ENCODE measurements at places on chromosomes 16 and 17.
A peak's percentile ranks its signal among the peaks of the same experiment; 100 is the strongest.

- DNase-seq: no peak
Observed at GRCh38 chr17:35788477-35789368, 6.7 kb downstream of the MMP28 start.

- no peak for DNase-seq
Observed at GRCh38 chr17:45702666-45703266, 81.4 kb upstream of the CRHR1 start.

GRCh38 chr17:80455784-80456183, 20.6 kb downstream of the NPTX1 start:
- DNase-seq: peak; percentile 3

DNA sequence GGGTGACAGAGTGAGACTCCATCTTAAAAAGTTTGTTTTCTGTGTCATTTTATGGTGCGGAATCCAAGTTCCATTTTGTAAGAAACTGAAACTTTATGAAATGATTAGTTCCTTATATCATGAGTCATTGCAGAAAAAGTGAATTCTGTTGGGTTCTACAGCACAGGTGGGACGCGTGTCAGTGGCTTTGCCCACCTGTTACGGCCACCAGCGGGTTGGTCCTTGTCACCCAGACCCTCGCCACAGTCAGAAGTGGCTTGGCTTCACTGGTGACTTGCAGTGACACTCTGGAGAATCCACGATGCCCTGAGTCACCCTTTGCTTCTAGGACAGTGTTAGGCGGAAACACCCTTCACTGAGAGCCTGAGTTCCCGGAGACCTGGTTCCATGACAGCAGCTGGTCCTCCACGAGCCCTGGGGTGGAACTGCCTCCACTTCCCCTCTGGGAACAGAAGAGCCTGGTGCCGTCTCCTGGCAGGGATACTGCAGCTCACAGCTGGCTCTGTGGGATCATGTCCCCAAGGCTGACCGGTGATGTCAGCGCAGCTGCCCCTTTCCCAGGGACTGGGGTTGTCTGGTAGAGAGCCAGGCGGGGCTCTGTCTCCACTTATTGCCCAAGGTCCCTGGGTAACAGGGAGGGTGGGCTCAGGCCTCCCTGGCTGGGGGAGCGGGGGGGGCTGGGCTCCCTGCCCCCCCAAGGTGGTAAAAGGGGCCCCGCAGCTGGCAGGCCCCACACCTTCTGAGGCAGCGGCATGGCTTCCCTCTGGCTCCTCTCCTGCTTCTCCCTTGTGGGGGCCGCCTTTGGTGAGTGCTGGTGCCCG, at the start of gene CTRB1:
Gene CTRB1 (plus strand): TSS at position 733 of the 821 bp plus-strand sequence. CDS start 20 bp downstream, at position 753.
- no peak for DNase-seq

DNA sequence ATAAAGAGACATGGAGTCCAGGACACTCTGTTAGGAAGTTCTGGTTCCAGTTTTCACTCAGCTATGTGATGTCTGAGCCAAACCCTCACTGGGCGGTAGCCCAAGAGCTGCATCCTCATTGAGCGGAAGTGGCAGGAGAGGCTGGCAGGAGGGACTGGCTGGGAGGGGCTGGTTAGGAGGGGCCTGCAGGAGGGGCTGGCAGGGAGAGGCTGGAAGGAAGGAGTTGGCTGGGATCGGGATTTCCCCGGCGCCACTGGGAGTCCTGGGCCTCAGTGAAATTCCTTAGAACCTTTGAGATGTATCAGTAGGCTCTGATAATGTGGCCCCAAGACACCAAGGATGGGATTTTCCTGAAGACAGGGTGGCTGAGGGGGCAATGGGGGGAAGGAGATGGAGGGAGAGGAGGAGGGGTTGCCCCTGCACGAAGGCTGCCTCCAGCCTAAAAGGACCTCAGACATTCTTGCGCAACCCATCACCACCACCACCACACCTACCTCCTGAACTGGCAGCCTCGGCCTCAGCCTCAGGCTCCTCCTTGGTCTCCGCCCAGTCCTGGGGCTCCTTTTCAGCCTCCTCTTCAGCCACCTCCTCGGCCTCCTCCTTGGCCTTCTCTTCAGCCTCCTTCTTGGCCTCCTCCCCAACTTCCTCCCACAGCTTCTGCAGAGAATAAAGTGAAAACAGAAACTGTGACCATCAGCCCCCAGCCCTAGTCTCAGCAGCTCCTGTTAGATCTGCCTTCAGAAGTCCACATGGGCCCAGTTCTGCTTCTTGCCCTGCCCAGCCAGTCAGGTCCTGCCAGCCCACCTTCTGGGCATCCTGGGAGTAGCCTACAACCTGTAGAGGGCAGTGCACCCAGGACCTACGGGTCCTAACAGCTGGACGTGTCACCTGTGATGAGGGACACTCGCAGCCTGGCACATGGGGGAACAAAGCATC, 31.7 kb downstream of the CNGB1 start:
- DNase-seq: no peak

DNA sequence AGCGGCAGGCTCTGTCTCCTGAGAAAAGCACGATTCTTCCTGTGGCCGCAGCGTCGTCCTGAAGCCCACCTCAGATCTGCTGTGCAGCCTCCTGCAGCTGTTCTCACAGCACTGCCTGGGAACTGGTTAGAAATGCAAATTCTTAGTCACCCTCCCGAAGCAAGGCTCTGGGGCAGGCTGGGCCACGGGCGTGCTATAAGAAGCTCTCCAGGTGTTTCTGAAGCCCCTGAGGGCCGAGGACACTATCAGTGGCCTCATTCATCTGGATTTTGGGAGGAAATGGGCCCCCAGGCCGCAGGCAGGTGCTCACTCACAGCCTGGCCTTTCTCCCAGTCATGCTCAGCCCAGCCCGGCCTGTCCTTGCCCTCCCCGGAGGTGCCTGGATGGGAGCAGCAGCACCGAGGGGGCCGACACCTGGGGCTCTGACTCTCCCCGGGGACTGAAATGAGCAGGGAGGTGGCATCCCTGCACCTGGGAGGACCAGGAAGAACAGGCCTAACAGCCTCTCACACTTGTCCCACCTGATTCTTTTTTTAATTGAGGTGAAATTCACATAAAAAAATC, 10.4 kb upstream of the NLRC3 start:
- DNase-seq: no peak

- peak; percentile 30 for DNase-seq
Observed at GRCh38 chr16:67170168-67170948, at the start of gene NOL3. Gene NOL3, plus strand, starts transcription at chr16:67170538.

DNA sequence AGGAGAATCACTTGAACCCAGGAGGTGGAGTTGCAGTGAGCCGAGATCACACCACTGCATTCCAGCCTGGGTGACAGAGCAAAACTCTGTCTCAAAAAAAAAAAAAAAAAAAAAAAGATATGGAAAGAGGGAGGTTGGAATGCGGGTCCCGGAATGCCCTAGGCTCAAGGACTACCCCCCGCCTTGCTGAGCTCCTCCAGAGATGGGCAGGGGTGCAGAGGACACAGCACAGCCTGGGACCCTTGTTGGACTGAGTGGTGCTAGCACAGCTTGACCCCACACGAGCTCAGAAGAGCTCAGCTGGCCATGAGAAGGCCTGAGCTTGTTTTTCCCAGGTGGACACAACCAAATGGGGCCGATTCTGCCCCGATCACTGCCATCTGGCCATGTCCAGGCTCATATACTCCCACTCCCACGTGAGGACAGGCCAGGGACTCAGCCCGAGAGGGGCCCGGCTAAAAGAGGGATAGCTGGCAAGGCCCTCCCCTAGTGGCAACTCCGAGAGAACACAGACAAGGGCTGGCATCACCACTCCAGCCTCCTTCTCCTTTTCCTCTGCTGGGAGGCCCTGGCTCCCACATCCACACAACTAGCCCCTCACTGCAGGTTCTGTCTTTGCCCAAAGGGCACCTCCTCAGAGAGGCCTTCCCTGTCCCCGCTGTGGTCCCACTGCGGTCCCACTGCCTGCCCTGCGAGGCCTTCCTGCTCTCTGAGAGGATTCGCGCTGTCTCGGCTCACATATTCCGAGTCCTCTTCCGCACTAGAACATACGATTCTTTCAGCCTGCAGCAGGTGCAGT, 11.0 kb downstream of the SGCA start:
- DNase-seq: no peak

DNA sequence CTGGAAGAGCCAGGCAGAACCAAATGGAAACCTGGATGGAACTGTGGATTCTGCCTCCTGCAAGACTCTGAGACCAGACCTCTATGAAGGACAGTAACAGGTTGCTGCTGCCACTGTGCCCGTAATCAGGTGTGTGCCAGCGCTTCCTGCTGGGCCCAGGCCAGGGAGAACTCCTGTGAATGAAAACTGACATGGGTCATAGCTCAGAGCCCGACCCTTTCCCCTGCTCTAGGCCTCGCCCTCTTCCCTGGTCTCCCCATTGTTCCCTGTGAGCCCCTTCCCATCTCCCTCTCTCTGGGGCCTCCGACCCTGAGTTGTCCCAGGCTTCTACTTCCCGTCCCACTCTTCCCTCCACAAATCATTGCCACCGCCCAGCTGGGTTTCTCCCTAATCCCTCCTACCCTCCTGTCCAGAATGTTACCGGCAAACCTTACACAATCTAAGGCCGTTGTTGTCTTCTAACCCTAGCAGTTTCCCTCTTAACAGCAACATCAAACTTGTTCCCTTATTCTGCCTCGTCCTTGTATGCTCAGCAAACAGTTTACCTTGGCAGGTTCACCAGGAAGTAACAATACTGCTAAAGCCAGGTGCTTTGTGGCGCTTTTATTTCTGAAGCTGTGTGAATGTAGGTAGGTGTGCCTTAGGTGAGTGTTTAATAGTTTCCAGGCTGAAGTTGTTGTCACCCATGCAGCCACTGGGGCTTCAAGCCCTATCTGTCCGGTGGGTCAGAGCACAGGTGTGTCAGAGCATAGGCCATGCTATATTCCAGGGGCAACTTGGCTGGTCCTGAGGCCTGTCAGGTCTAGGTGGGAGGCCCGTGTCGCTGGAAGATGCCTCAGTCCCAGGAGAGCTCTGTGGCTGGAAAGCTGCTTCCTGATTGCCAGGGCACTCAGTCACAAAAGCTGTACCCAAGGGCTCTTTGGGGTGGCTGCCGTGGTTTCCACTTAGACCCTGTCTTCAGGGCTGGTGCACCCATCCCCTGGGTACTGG, 32.0 kb downstream of the SMPD3 start:
- DNase-seq: no peak

GRCh38 chr17:35736236-35736635, 4.8 kb downstream of the RASL10B start:
- no peak for DNase-seq

GRCh38 chr17:40524243-40524965, 23.0 kb upstream of the TNS4 start:
- no peak for DNase-seq

DNA sequence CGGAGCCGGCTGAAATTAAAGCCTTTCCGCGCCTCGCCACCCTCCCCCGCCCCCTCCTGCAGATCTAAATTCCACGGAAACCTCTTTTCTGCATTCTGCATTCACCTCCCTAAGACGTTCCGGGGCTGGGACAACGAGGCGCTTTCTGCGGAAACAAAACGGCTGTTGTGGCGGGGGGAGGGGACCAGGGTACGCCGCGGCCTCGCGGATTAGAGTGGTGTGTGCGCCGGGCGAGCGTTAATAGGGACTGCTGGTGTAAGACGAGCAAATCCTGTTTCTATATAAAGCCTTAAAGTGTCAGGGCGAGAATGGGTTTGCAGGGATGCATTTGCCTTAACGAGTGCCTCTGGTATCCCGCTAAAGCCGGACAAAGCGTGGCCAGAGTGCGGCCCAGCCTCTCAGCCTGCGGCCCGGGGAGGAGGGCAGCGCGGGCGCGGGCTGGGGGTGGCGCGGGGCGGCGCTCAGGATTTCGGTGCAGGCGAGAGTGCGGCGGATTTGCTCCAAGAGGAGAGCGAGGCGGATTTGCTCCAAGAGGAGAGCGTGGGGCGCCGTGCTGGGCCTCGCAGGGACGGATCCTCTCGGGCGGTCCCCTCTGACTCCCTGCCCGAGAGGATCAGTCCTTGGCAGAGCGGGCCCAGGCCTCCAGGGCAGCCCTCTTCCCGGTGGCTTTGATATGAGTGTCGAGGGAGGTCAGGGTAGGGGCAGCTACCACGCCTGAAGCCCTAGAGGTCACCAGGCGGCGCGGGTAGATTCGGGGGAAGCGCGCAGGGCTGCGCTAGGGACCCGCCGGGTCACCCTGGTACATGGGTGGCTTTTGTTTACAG, 5.1 kb downstream of the BAHCC1 start:
- DNase-seq: no peak

- peak; percentile 11 for DNase-seq
Observed at GRCh38 chr16:58127634-58128033, 1.5 kb downstream of the CFAP20 start.

- no peak for DNase-seq
Observed at GRCh38 chr17:29155227-29155965, 24.8 kb downstream of the MYO18A start.

DNA sequence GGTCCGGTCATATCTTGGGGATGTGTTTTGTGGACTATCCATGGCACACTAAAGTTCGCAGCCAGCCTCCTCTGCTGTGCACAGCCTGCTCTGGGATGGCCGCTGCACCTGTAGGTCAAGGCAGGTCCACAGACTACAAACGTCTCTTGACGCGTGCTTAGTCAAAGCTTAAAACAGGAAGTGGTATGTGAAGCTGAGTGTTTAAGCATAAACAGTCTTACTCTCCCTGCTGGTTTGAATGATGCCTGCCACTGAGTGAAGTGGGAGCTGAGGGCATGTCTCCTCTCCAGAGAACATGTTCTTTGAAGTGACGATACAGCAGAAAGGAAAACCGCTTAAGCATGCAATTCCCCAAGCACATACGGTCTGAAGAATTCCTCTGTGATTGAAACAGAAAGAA, 365.6 kb downstream of the SLC39A11 start:
- DNase-seq: no peak

GRCh38 chr17:46962374-46962790, 16.7 kb downstream of the RPRML start:
- DNase-seq: no peak

- DNase-seq: no peak
Observed at GRCh38 chr17:8692916-8693315, 51.7 kb downstream of the CCDC42 start.

DNA sequence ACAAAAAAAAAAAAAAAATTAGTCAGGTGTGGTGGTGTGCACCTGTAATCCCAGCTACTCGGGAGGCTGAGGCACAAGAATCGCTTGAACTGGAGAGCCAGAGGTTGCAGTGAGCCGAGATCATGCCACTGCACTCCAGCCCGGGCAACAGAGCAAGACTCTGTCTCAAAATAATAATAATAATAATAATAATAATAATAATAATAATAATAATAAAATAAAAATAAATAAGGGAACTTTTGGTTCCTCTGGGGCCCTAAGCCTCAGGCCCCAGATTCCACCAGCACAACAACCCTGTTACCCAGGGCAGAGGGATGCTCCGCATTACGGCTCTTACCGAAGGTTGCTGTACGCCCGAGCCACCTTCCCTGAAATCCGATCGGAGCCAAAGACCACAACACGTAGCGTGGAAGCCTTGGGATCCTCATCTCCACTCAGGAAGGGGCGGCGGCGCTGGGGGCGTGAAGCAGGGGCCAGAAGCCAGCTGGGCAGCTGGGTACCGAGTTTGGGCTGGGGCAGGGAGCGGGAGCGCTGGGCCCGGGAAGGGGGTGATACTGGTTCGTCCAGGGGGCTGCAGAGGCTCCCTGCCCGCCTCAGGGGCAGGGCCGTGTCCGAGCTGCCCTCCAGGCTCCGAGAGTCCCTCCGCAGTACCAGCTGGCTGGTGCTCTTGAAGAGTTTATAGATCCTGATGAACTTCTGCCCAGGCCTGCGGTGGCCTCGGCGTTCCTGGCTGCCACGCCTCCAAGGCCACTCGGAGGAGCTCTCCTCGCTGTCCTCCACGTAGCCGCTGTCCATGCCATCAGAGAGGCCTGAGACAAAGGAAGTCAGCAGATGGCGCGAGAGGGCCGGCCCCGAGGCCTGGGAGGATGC, 20.6 kb upstream of the PIK3R6 start:
- DNase-seq: no peak

GRCh38 chr17:64765191-64765889, 103.2 kb upstream of the SMURF2 start:
- DNase-seq: no peak

All from hematopoietic multipotent progenitor cell treated with erythropoietin and hydrocortisone succinate and interleukin-3 and kit ligand, for 15 days (in vitro differentiated cells).